Femur (tissue), 1 donor: ENCODE measurements at places on chromosomes 13 and 19.

DNA sequence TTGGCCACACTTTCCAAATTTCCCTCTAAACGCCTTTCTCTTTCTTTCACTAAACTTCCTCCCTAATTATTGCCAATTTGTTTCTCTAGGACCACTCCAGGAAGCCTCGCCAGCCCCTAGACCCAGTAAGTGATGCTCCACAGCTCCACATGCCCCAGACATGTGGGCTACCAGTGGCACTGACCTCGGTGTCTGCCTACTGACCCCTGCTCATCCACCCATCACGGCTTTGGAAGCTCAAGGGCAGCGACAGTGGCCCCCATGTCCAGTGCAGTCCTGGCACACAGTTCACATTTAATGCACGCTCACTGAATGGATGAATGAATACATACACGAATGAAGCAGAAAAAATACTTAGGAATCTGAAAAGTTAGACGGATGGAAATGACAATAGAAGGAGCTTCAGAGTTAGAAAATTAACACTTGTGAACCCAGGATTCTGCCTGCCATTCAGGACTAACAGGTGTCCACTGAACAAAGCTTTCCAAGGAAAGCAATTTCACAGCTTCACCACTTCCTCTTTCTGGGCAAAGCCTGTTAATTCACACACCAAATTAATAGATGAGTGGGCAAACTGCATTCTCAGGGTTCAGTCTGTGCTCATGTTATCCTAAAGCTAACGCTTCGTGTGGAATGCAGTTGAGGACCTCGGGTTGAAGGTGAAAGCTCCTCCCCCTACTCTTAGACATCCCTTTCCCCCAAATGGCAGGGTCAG, 50.9 kb downstream of the CCDC70 start:
- DNase-seq, result no peak

GRCh38 chr19:11363881-11364280, 8.6 kb downstream of the PLPPR2 start:
- no peak for DNase-seq

- DNase-seq, result no peak
Observed at GRCh38 chr19:10677751-10678150, 23.5 kb upstream of the QTRT1 start.

GRCh38 chr13:33322965-33323668, 37.6 kb upstream of the STARD13 start:
- no peak for DNase-seq

DNA sequence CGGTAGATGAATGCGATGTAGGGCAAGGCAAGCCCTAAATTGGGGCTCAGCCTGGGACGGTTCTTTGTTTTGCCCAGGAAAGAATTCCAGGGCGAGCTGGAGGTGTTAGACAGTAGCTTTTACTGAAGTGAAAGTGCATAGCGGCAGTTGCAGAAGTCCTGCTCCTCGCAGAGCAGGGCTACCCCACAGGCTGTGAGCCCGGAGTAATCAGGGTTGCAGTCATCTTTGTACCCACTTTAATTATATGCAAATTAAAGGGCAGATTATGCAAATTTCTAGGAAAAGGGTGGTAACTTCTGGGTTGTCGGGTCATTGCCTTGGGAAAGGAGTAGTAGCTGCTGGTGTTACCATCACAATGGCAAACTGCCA, 30.5 kb downstream of the VAV1 start:
- no peak for DNase-seq

DNA sequence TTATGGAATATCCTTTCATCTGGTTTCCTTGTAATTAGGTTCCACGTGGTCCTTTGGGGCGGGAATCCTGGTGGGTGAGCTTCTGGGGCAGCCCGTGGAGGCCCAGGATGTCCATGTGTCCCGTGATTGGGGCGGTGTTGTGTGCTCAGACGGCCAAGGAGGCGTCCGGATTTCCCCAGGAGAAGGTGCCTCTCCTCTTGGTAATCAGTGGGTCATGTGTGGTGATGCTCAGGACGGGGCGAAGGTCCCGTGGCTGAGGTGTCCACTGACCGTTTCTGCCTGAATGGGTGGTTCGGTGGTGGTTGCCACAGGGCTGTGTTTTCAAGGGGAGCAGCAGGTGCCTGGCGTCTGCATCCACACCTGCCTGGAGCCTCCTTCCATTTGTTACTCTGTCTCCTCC, 52.2 kb upstream of the F7 start:
- no peak for DNase-seq

DNA sequence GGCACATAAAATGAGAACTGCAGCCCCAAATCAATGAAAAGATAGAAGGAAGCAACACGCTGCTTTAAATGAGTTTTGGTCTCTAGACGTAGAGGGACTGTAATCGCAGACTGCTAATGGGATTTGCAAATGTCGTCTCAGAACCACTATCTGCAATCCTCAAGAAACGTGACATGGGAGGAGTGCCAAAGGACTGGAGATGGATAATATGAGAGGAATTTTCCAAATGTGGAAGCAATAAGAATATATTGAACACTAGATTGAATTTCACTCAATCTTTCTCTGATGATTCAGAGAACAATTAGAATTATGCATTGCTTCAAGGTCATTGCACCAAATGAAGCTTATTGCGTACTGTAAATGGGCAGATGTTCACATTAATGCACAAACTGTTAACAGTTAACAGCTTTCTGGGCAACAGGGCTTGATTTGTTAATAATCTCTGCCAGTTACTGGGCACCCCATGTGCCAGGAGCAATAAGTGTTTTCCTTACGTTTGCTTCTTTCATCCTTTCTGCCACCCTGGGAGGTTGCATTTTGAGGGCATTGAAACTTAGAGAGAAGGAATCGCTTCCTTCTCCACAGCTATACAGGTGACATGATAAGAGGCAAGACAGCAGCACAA, 62.8 kb upstream of the WASF3 start:
- no peak for DNase-seq

- no peak for DNase-seq
Observed at GRCh38 chr19:615619-616018, 17.7 kb downstream of the POLRMT start.

DNA sequence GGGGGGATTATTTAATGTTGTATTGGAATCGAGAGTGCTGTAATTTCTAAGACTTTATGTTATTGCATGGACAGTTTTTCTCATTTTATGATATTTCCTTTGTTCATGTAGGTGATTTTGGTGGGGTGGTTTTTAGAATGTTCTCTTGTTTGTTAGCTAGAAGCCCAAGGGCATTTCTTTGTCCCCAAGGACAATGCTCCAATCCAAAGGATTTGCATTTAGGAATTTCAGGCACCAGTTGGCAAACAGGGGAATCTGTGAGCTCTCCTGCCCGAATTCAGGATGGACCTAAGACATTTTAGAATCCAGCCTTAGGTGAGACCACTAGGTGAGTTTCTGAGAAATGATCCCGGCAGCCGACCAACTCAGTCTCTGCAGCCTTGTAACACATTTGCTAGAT, 324.9 kb downstream of the KCNRG start:
- no peak for DNase-seq
